Thyroid gland (tissue), 4 donors: ENCODE measurements at places on chromosomes 5 and 9.

GRCh38 chr5:179812135-179812825 is 5.6 kb upstream of the MGAT4B start:
- DNase-seq: no peak

GRCh38 chr5:139711906-139712224 is 63.7 kb downstream of the CXXC5 start:
- DNase-seq: peak; percentile 49

DNA sequence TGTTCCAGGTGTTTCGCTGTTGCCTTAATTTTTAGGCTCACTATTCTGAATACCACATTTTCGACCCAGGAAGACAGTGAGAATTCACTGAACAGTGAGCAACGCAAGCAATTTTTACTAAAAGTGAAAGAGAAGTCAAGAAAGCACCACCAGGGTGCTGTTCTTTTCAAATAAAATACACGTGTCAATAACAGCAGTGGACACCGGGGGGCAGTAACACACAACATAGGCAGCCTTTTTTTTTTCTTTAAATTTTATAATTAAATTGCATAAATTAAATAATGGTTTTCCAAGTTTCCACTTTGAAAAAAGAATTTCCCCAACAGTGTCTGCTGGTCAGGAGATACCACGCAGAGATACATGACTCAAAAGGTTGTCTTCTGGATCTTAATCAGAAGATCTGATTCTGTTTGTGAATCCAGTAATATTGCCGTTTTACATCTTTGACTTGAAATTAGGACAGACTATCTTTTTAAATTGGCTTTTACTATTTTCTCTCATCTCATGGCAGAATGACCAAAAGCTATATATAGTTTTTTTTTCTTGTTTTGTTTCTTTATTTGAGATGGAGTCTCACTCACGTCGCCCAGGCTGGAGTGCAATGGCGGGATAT is 47.1 kb upstream of the SH3GL2 start:
- peak; percentile 23 for DNase-seq

GRCh38 chr5:114335391-114335790 is 26.5 kb upstream of the KCNN2 start:
- no peak for DNase-seq

DNA sequence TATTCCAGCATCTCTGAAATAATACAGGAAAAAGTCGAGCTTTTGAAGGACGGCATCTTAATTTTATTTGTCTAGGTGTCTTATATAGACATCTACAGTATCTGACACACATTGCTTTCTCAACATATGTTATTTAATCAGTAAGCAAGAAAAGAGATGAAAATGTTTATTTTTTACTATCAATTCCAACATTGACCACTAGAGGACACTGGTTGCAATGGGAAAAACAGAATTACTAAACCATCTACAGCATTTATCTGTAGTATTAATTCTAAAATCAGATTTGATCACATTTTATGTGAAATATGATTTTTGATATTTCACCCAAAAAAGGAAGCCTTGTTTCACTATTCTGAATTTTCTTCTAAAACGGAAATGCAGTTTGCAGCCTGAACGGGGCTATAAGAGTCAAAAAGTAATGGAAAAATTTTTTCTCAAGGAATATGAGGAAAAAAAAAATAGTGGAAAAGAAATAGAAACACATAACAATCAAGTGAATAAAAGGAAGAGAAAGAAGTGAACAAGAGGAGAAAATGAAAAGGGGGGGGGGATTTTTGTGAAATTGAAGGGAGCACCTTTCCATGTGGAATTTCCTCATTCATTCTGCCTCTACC is 98.6 kb downstream of the OSTF1 start:
- no peak for DNase-seq

DNA sequence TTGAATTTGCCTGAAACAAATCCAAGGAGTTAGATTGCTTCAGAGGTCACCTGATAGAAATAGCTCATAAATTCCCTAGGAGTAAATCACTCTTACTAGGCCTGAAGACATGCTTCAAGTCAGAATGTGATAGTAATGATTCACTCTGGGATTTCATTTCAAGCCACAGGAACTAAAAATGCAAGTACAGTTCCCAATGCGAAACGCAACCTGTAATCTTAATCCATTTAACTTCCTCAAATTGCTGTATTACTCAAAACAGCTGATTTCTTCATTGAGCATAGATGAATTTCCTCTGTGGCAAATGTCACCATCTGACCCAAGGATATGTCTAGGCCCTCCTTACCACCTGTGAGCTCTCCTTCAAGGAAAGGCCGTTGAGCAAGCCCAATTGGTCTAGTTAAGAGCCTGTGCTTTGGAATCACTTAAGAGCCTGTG is 32.1 kb upstream of the IL6ST start:
- no peak for DNase-seq

DNA sequence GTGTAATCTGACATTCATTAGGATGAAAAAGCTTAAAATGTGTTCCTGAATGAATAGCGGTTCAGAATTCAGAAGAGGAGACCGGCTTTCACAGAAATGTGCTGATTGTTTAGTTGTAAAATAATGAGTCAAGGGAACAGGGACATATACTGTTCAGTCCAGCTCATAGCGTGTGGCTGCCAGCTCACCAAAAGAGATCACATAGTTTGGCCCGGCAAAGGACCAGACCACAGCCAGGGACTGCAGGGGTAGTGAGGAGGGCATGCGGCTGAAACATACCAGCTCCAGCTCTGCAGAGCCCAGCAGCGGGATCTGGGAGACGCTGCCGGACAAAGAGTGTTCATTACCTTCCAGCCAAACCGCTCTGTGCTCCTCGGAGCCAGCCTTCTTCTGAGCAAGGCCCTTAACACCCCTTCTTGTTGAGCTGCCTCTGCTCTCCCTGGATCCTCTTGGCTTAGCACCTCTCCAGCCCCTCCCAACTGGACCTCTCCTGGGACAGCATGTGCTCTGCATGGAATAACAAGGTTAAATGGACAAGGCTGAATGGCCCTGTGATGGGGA is 116.8 kb upstream of the CNTLN start:
- peak; percentile 54 for DNase-seq

GRCh38 chr9:75188756-75189155 is 100.4 kb downstream of the OSTF1 start:
- no peak for DNase-seq

DNA sequence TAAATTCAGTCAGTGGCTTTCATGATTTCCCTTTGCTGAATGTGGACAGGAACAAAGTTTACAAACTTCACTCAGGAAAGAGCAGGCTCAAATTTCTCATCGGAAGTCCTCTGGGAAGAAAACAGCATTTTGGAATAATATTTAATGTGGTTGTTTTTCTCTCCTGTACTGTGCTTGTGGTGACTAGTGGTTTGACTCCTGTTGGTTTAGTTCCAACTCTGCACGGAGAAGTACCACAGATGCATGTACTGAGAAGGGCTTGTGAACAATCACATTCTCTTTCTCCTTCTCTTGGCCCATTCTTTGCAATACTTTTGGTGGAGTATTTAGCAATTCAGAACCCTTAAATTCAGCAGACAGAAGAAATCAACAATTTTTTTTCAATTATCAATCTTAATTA is 13.3 kb downstream of the MPDZ start:
- DNase-seq: no peak

DNA sequence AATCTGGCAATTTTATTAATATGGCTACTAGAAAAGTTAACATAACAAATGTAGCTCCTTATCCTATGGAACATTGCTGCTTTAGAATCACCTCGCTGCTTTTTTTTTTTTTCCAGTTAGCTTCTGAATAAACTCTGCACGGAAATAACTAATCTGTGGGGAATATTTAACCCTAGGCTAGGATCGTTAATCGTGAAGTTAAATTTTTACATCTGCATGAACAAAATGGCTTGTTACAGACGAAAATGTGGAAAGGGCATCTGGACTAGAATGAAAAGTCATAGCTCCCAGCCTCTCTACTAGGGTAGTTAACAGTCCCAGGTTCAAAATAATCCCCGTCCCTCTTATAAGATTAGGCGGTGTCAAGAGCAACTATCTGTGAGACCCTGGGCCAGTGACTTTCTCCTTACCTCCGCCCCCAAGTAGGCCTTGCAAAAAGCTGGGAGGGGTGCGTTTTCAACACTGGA is 470 bp upstream of the SLC22A5 start:
- no peak for DNase-seq

GRCh38 chr5:6875376-6875775 is 162.1 kb downstream of the TENT4A start:
- DNase-seq: no peak

- DNase-seq: no peak
Observed at GRCh38 chr5:116273448-116274242, 188.8 kb downstream of the COMMD10 start.
